ENCODE measurements at places on chromosomes 6 and 20. TPM values are rescaled to one million over a fixed set of nuclear protein-coding genes. Genes with fewer than 3 reads are reported as not detected.

DNA sequence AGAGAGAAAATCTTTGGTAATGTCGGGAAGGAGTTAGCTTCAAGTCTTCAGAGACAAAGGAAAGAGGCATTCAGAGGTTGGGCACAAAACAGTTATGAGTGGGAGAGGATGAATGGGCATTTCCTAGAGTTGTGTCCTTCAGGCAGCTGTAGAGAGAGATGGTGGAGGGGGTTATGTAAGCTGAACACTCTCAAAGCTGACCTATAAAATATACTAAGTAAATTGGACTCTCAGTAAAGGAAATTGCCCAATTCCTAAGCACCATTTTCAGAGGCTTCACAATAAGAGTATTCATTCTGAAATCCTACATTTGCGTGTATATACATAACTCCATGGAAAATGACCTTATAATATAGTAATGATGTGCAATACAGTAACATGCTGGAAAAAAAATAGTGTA lies 161.2 kb downstream of the KCNQ5 start:
- peak; percentile 27 for DNase-seq

- DNase-seq = no peak
Observed at GRCh38 chr20:44031781-44032582, 117.3 kb downstream of the TOX2 start.

GRCh38 chr6:14748679-14749078 lies 497.2 kb upstream of the JARID2 start:
- DNase-seq = no peak

- DNase-seq = peak; percentile 84
Observed at GRCh38 chr6:119128252-119128912, 49.9 kb upstream of the FAM184A start.

DNA sequence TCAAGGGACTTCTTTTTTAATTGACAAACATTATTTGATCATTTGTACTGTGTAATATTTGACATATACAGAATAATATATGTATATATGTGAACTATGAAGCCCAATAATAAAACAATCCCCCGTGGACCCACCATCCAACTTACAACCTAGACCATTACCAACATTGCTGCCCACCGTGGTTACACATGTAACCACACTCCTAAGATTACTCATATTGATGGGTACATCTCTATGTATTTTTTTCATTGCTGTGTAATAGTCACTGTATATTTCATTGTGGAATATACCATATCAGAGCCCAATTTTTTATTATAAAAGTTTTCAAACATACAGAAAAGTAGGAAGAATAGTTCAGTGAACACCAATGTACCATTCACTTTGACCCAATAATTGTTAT lies 94.3 kb downstream of the RTN4IP1 start:
- DNase-seq = no peak

DNA sequence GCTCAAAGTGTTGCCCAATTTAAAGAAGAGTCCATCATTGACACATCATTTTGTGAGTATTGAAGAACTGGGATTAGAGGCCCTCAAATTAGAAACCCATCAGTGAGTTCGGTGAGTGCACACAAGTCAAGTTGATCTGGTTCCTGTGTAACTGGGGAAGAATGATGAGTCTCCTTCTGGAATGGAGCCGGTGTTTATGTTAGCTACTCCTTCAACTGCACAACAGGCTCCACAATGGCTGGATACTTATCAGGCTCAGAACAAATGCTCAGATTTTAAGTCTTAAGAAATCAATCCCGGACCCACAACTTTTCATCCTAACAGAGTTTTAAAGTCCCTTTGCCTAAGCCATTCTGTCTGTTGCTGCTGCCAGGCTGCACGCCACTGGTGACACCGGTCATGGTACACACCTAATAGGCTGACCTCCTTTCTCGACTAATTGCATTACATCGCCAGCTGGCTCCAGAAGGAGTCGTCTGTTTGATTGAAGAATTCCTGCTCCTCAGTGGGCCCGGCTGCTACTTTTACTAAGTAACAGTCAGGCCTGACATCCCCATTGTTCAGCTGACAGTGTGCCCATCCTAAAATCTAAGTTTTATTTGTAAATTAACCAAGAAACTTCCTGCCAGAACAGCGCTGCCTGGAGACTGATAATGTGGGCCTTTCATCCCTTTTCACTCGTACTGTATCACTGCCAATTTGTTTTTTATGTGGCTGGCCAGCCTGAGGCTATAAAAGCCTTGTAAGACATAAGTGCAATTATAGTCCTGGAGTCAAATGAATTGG lies 130.4 kb downstream of the INSM1 start:
- DNase-seq = peak; percentile 15

DNA sequence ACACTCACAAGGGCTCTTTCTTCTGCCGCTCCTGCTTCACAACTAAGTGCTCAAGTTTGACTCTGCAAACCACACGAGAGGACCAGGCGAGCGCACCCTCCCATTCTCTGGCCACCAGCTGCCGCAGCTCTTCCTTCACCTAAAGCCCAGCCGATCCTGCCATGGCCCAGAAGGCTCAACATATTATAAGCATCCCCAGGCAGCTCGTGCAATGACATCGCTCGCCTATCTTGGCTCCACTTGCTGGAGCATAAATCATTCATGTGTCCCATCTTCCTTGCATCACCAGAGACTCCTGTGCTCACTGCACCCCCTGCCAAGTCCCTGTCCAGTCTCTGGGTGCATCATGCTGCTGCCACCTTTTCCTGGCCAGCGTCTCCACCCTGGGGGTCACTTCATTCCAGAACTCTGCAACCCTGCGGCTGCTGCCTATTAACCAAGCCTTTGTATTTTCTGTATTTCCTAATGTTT lies 59.0 kb downstream of the PSMG4 start:
- peak; percentile 9 for DNase-seq

DNA sequence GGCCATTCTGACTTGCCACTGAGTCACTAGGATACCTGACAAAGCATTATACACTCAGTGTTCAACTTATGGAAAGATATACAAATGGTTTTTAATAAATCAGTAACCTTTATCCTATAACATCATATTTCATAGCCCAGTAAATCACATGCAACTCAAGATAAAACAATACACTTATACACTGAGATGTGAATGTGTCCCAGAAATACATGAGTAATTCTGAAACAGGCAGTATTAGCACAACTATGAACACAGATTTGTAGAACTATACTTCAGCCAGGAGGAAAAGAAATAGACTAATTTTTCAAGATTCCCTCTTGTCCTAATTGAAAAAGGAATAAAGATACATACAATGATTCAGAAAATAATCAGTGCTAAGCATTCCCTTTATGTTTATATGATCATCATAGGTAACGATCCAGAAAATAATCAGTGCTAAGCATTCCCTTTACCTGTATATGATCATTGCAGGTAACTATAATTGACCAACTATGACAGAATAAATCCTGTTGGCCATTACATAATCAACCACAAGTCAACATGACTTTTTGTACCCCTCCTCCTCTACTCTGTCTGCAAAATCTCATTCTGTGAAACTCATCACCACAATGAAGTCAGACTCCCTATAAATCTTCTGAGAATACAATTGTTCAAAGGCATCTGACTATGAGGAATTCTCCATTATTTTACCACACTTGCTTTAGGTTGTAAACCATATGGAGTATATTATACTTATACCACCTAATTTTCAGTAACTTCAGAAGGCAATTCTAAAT lies 30.3 kb downstream of the HACE1 start:
- no peak for DNase-seq

Gene BACH2
- total RNA-seq = 0.65 TPM

Gene PRR18
- total RNA-seq = not detected

Measured in fibroblast of the aortic adventitia (primary cell).